Vagina (tissue), 2 donors: ENCODE measurements at places on chromosomes 3 and 15.

DNA sequence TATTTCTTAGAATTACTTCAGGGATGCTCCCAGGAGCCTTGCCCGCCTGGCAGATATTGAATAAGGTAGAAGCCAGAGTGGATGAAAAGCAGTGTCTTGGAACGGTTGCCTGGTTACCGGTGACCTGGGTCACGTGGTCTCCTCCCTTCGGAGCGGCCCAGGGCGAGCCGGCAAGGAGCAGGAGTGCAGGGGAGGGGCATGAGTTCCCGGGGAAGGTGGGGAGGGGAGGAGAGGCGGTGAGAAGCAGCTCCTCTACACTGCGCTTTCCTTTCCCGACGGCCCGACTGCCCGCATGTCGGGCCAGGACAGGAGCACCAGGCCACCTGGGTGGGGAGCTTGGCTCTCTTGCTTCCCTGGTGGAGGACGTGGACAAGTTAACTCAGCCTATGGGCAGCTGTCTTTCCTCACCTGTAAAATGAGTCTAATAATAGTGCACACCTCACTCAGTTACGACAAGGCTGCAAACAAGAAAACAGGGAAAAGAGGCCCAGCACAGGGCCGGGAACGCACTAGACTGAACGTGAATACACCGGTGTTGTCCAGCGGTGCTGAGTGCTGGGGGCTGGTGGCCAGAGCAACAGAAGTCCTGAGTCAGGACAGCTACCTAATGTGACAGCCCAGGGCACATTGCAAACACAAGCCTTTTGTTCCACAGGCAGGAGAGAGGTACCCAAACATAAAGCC lies 198.3 kb downstream of the ADAMTS9 start:
- DNase-seq, result no peak

GRCh38 chr3:170062068-170062467 lies 24.3 kb downstream of the GPR160 start:
- no peak for DNase-seq

GRCh38 chr15:85141726-85142125 lies 160.1 kb downstream of the PDE8A start:
- DNase-seq, result no peak

GRCh38 chr3:182327196-182327681 lies 466.1 kb upstream of the ATP11B start:
- no peak for DNase-seq

GRCh38 chr15:75651810-75652543 lies 4.3 kb downstream of the SNX33 start:
- no peak for DNase-seq
